ENCODE measurements at places on chromosomes 4 and X.
A peak's percentile ranks its signal among the peaks of the same experiment; 100 is the strongest.

GRCh38 chr4:168831585-168831918, 178.5 kb downstream of the CBR4 start:
- DNase-seq: no peak

- no peak for DNase-seq
Measured at GRCh38 chr4:499567-499966, 557 bp downstream of the PIGG start.

DNA sequence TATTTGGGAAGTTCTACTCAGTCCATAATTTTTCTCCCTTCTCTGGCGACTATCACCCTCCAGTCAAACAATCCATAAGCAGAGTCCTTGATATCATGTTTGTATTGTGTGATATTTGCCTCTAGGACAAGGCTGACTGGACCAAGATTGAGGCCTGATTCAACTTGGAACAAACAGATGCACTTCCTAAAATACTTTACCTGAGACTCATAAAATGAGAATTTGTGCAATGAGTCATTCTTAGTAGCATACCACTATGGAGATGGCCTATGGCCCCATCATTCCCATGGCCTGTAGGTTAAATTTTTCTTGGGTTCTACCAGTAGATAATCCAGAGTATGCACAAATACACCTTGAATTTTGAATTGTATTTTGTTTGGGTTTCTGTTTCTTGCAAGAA, 74.2 kb upstream of the DMD start:
- DNase-seq: no peak

- DNase-seq: no peak
Measured at GRCh38 chr4:143183513-143184216, 1.1 kb upstream of the USP38 start.

- DNase-seq: no peak
Measured at GRCh38 chrX:4004822-4005221, 291.4 kb upstream of the PRKX start.

GRCh38 chr4:153166716-153167501, 37.3 kb upstream of the TRIM2 start:
- no peak for DNase-seq

DNA sequence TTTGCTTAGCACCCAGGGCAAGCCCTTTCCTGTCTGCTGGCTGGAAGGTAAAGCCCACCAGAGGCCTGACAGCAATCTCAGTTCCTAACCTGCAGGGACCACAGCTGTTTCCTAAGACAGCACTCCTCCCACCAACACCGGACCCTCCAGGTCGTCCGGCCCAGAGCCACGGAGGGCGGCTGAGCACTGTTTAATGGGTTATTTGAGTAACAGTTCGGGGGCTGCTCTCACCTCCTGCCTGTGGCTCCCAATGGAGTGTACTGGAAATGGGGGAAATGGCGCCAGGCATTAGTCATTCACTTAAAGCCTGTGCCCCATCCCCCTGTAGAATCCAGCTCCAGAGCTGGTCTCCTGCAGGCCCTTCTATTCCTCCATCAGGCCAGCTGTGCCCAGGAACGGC, 81.6 kb upstream of the ADRA2C start:
- no peak for DNase-seq

DNA sequence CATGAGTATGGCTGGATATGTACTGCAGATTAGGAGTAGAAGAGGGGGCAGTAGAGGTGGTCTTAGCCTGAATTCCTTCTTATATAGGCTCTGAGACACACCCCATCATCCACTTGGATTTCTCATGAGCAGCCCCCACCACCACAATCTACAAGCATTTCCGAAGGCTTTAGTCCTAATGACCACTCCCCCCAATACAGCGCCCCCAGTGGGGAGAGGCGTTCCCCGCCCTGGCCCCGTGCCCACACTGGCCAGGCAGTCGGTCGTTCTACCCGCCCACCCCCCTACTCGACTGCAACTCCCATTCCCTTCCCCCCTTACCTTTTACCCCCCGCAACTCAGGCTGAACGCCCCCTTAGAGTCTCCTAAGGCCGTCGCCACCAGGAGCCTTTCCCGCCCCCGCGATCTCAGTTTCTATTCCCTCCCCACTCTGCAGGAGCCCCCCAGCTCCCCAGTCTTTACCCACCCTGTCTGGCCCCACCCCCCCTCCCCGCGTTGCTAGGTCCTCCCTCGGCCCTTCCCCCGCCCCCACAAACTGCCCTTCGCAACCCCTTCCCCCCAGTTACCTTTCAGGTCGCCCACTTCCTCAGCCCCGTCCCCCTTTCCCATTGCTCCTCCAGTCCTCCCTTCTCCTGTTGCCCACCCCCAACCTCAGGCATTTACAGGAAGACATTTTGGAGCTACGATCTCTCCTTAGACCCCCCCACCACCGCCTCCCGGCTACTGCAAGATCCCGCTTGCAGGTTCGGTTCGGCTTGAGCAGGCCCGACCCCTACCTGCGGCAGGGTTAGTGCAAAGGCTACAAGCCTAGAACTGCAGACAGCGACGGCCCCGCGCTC, 468 bp downstream of the ZMYM3 start:
- DNase-seq: no peak

DNA sequence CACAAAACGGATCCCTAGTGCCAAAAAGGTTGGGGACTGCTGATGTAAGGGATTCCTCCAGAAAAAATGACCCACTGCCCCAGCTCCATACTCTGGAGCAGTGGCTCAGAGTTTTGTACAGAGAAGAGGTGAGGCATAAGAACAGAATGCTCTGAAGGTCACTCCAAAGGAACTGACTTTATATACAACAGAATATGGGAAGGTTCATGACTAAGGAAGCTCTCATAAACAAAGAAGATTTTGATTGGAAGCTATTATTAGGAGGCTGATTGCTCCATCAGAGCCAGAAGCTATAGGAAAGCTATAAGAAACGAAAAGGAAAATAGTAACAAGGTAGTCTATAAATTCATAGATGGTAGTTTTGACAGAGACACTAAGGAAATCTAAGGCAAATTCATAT, 203.1 kb downstream of the SLC7A11 start:
- DNase-seq: no peak

GRCh38 chrX:10034740-10035260, 67.6 kb downstream of the CLDN34 start:
- no peak for DNase-seq

GRCh38 chr4:692771-693554, 4.0 kb upstream of the SLC49A3 start:
- no peak for DNase-seq

- DNase-seq: no peak
Measured at GRCh38 chrX:39728852-39729598, 368.7 kb downstream of the BCOR start.

- DNase-seq: peak; percentile 64
Measured at GRCh38 chr4:16573739-16574138, 324.7 kb downstream of the LDB2 start.

DNA sequence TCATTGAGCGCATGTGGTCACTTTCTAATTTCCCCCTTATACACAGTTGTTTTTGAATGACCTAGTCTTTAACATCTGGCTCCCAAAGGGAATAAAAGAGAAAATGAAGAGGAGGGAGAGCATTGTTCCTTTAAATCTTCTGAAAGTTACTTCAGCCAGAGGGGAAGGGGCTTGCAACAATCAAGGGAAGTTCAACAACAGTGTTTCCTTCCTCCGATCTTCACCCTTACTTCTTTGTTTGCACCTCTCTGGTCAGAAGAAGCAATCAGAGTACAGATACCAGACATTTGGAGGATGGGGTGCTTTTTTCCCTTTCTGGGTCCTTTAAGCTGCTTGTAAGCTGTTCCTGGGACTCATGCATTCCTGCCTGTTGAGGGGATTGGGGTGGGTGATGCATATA, 125.4 kb downstream of the TBC1D19 start:
- DNase-seq: no peak

DNA sequence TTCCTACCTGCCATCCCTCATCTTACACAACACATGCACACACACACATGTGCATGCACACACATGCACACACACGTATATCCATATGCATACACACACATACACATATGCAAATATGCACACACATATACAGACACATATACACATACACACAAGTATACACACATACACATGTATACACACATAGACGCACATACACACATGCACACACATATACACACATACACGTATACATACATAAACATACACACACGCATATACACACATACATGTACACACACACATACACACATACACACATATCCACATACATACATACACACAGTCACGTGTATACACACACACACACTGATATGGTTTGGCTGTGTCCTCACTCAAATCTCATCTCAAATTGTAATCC, 37.0 kb upstream of the AFAP1 start:
- DNase-seq: no peak

DNA sequence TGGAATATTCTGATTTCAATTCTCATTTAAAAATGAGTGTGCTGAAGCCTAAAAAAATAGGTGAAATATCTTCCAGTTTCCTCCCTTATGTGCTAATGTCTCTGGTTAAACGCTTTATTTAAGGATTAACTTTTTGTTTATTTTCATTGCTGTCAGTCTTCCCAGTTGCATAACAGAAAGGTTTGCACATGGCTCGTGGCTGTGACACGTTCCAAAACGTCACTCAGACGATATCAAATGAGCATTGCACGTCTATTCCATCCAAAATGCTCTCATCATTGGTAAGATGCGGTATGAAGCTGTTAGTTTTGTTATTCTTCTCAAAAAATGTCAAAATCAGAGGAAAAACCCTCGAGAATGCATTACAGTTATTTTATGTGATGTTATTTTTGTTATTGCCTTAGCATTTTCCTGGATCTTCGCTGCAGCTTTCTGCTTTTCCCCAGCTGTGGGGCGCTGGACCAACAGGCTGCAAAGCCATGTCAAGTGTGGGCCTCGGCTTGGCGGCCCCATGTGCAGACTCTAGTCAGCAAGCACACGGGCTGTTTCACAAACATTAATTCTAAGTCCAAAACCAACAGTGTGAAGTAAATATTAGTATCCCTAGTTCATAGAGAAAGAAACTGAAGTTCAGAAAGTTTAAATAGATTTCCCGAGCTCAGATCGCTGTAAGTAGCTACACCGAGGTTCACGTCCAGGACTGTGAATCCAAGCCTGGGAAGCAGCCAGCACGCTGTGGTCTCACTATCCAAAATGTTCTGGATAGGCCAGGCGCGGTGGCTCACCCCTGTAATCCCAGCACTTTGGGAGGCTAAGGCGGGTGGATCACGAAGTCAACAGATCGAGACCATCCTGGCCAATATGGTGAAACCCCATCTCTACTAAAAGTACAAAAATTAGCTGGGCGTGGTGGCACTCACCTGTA, 793.4 kb upstream of the FRG1 start:
- no peak for DNase-seq

GRCh38 chr4:531721-532565, 32.9 kb downstream of the PIGG start:
- no peak for DNase-seq

- DNase-seq: no peak
Measured at GRCh38 chrX:53362449-53362848, 60.0 kb downstream of the SMC1A start.

- no peak for DNase-seq
Measured at GRCh38 chr4:134202166-134202956, 772 bp upstream of the PABPC4L start.

GRCh38 chr4:53651156-53651735, 60.0 kb upstream of the LNX1 start:
- DNase-seq: no peak

- no peak for DNase-seq
Measured at GRCh38 chr4:171348090-171348489, 465.1 kb upstream of the GALNTL6 start.

GRCh38 chrX:41781500-41781899, 57.5 kb downstream of the GPR82 start:
- no peak for DNase-seq

DNA sequence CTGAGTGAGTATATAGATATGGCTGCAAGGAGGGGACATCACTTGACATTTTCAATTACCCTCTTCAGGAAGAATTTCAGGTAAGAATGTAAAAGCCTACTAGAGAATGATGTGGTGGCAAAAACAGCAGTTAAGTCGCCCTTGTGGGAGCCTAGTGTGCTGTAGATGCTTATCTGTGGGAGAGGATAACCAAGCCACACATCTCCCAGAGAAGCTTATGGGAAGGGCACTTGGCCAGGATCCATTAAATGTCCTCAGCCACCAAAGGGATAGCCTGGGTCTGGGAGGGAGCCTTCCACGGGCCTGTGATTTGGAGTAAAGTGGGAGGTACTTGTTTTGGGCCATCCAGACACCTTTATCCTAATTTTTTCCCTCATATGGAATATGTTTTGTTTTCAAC, 41.3 kb upstream of the BCLAF3 start:
- DNase-seq: no peak

DNA sequence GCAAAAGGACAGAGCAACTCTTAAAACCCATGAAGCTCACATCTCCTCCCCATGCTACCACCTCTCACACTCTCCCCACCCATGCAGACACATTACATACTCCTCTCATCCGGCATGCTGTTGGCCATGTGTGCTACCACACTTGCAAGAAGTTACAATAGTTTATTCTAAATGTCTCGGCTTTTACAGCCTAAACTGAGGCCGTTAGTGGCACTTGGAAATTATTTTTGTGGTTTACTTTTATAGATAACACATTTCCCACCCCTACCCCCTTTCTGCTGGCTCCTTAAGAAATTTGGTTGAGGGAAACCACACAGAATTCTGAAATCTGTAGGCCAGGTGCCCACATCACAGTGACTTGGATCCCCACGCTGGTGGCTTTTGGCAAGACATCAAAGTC, 141.1 kb upstream of the HHIP start:
- no peak for DNase-seq

DNA sequence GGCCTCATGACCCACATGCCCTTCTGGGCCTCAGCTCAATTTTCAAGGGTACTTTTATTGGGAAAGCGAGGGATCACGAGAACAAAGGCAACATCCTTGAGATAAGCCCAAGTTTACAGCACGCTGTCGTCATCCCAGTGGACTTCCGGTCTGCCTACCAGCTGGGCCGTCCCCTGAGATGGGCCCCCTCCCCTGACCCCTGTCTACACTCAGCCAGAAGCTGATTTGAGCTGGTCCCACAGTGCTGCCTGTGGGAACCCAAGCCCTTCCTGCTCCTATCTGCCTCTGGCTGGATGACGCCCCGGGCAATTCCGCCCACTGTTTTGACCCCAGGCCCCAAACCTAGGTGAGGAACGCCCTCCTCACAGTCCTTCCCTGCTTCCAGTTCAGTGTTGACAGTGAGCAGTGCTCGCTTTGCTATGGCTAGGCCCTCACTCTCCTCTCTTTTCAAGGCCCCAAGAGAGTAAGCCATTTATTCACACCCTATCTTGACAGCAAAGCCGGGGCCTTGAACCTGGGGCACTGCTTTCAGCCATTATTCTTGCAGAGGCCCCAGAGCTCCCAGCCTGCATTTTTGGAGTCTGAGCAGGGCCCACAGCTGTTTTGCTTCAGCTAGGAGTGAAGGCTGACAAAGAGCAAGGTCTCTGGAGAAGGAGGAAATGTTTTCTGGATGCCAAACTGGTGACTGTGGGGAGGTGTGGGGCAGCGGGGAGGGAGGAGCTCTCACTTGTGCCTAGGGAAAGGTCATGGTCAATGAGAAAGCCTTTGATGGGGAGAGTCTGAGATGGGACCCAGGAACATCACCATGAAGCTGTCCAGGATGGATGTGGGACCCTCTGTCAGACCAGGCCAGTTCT, 164.6 kb upstream of the BCOR start:
- peak; percentile 17 for DNase-seq

- DNase-seq: no peak
Measured at GRCh38 chr4:174864031-174864430, 35.0 kb upstream of the GLRA3 start.

- DNase-seq: no peak
Measured at GRCh38 chr4:82678051-82678450, 116.3 kb upstream of the TMEM150C start.

- DNase-seq: no peak
Measured at GRCh38 chrX:155993421-155993820, 4.1 kb upstream of the IL9R start.

- no peak for DNase-seq
Measured at GRCh38 chrX:4588466-4588865, 875.0 kb upstream of the PRKX start.

GRCh38 chrX:24965372-24965771, 50.4 kb downstream of the ARX start:
- DNase-seq: no peak

Data from T1000 (cell line).